Activated CD4-positive, alpha-beta memory T cell treated with anti-CD3 and anti-CD28 coated beads for 36 hours (primary cell): ENCODE measurements at places on chromosomes 4 and X. TPM values are rescaled to one million over a fixed set of nuclear protein-coding genes. Genes with fewer than 3 reads are reported as not detected.
A peak's percentile ranks its signal among the peaks of the same experiment; 100 is the strongest.

Gene HTN1
- not detected for total RNA-seq

Gene CTAG1B
- not detected for total RNA-seq

DNA sequence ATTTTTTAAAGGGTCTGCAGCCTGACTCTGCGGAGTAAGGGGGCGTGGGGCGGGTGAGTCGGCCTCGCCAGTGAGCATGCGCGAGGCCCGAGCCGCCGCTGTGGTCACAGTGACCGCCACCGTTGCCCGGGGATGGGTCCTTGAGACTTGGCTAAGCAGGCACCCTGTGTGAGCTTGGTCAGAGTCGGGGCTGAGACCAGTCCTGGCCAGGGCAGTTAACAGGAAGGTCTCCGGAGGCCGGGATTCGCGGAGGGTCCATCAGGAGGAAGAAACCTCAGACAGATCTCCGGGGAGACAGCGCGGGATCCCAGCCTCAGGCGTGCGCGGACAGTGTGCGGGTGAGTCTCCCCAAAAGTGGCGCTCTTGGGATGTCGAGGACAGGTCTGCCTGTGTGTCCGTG lies 1384.4 kb upstream of the PCDH10 start:
- H3K4me1 ChIP-seq, result no peaks in the 10 kb centered on the region
- DNase-seq, result no peak
- no peaks in the 10 kb centered on the region for H3K36me3 ChIP-seq
- no peaks in the 10 kb centered on the region for H3K27me3 ChIP-seq

DNA sequence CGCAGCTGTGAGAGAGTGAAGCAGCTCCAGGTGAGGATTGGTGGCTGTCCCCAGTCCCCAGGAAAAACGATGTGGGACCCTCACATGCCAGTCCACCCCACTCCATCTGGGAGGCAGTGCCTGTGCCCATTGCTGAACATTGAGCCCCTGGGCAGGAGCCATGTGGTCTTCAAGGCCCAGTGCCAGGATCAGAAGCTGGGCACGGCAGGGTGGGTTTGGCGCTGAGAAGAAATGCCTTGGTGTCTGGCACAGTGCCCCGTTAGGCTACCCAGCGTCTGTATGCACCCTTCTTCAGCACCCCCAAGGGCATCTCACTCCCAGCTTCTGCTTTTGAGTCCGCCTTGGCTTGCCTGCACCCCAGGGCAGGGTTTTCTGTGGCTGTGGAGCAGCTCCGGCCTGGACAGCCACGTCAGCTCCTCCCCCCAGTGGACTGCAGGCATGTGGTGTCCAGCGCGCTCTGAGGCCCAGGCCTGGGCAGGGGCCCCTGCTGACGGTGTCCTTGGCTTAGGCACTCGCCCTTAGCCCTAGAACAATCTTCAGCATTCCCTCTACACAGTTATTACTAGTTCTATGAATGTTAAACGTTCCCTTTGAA lies 28.6 kb downstream of the RGS12 start:
- DNase-seq, result no peak
- H3K36me3 ChIP-seq, result peaks cover 1% of the 10 kb centered on the region
- no peaks in the 10 kb centered on the region for H3K27me3 ChIP-seq
- no peak overlapping the region for H3K27ac ChIP-seq
- no peaks in the 10 kb centered on the region for H3K4me1 ChIP-seq

Gene RNF175
- not detected for total RNA-seq

Gene ASMTL
- 67.4 TPM for total RNA-seq

- H3K36me3 ChIP-seq, result no peaks in the 10 kb centered on the region
- no peak for DNase-seq
- peaks cover 6% of the 10 kb centered on the region for H3K4me1 ChIP-seq
- H3K4me3 ChIP-seq, result no peak overlapping the region
Measured at GRCh38 chr4:185122681-185123345, 20.3 kb upstream of the SLC25A4 start.

DNA sequence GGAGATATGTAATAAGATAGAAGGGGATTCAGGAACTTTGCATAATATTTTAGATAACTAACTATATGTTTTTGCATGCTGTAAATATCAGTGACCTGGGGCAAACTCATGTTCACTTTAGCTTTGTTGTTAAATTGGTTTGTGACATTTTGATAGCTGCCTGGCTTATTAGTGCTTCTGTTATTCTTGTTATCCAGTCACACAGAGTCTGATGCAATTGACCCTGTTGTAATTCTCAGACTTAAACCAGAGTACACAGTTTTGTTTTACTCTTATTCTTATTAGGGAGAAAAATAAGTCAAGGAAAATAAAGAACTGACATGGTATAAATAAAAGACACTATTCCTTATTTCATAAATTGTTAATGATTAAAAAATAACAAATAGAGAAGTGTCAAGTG lies 516.7 kb upstream of the SLIT2 start:
- H3K27me3 ChIP-seq, result no peaks in the 10 kb centered on the region
- DNase-seq, result no peak
- H3K4me3 ChIP-seq, result no peak overlapping the region
- H3K27ac ChIP-seq, result no peak overlapping the region

- H3K27me3 ChIP-seq, result no peaks in the 10 kb centered on the region
- H3K4me1 ChIP-seq, result peaks cover 2% of the 10 kb centered on the region
- H3K27ac ChIP-seq, result no peak overlapping the region
Measured at GRCh38 chrX:39984191-39984956, 113.4 kb downstream of the BCOR start.

Gene HEPH
- total RNA-seq, result not detected

GRCh38 chr4:161792991-161793390 lies 370.8 kb downstream of the FSTL5 start:
- H3K27me3 ChIP-seq, result no peaks in the 10 kb centered on the region
- no peaks in the 10 kb centered on the region for H3K36me3 ChIP-seq
- H3K4me3 ChIP-seq, result no peak overlapping the region
- H3K4me1 ChIP-seq, result no peaks in the 10 kb centered on the region
- DNase-seq, result no peak

DNA sequence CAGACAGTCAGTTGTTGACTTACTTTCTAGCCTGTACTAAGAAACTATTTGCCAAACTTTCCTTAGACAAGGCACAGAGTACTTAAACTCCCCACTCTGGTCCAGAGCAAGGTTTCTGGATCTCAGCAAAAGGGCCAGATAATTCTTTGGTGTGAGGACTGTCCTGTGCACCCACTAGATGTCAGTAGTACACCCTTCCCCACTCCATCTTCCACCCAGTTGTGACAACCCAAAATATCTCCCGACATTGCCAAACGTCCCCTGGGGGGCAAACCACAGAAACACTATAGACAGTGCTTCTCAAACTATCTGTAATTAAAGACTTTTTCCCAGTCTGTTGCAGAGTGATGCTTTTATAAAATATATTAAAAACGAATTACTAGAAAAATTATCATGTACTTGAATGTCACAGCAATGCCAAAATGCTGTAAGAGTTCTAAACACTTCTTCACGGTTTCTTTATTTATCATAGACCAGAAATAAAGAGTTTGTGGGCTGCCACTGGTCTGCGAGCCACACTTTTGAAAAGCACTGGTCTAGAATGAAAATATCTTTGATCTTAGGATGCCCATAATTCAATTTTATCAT lies 203.5 kb downstream of the PRDM5 start:
- H3K4me3 ChIP-seq, result no peak overlapping the region
- peak; percentile 26 for DNase-seq

- H3K27ac ChIP-seq, result no peak overlapping the region
- H3K27me3 ChIP-seq, result no peaks in the 10 kb centered on the region
- H3K4me3 ChIP-seq, result no peak overlapping the region
- H3K4me1 ChIP-seq, result peaks cover 4% of the 10 kb centered on the region
- no peaks in the 10 kb centered on the region for H3K36me3 ChIP-seq
Measured at GRCh38 chrX:16629909-16630308, 20.0 kb upstream of the S100G start.

DNA sequence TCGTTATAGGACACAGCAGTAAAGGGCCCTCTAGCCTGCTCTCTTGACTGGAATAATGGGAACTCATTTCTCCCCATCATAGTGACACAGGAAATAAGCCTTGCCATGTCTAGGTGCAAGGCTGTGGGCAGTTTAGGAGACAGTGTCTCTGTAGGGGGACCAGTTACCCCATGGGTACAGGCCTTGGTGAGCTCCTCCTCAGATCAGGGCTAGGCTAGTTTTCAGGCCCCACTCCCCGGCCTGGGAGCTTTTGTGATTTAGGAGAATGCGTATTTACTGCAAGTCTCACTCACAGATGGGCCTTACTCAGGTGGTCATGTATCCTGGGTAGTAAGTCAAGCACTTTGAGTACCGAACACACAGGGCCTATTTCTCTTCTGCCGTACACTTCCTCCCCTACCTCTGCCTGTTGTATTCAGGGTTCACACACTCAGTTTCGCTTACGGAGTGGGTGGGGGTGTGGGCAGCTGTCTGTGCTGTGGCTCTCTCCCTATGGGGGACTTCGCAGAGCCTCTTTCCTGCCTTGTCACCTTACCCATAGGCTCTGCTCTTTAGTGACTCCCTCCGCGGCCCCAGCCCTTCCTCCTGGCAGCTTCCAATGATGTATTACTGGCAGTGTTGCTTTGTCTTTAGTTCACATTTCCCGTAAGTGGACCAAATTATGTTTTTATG lies 34.2 kb downstream of the FAM193A start:
- H3K4me3 ChIP-seq, result no peak overlapping the region
- peaks cover 5% of the 10 kb centered on the region for H3K36me3 ChIP-seq
- peak overlapping the region; percentile 78 for H3K27ac ChIP-seq

- no peak for DNase-seq
- no peak overlapping the region for H3K27ac ChIP-seq
- H3K36me3 ChIP-seq, result no peaks in the 10 kb centered on the region
- H3K27me3 ChIP-seq, result peaks cover 1% of the 10 kb centered on the region
Measured at GRCh38 chr4:107572281-107572680, 147.8 kb downstream of the PAPSS1 start.

DNA sequence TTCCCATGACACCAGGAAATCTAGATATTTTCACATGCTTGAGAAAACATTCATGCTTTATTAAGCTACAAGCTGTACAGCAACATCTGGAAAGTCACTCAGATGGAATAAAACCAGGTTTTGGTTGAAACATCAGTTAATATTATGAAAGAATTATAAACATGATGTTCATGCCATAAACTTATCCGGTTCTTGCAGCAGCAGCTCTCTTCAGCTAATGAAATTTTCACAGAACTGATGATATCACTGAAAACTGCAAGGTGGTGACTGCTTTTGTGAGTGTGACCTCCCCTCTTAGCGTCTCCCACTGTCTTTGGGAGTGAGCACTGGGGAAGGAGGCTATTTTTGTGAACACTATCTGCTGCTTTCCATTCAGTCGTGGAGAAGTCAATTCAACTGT lies 56.9 kb downstream of the ARHGAP10 start:
- no peaks in the 10 kb centered on the region for H3K36me3 ChIP-seq
- no peak overlapping the region for H3K4me3 ChIP-seq
- H3K27ac ChIP-seq, result no peak overlapping the region
- no peak for DNase-seq
- no peaks in the 10 kb centered on the region for H3K27me3 ChIP-seq
- peaks cover 44% of the 10 kb centered on the region for H3K4me1 ChIP-seq

DNA sequence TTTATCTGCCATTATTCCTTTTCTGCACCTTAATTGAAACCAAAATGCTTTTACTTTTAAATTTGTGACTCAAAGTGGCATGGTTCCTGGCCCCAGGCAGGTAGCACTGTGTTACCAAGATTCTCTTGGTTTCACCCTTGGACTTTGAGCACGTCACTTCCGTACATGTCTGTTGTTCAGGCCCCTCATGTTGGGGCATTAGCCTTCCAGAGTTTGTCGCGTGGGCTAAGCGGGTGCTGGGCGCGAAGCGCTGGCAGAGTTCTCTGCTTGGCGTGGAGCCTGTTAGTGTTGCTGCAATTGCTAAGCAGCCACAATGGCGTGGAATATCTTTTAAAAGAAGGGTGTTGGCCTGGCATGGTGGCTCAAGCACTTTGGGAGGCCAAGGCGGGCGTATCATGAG lies 14.0 kb upstream of the TADA2B start:
- no peak for DNase-seq
- H3K4me1 ChIP-seq, result no peaks in the 10 kb centered on the region
- H3K36me3 ChIP-seq, result peaks cover 30% of the 10 kb centered on the region
- no peak overlapping the region for H3K4me3 ChIP-seq

Gene SOWAHD
- 0.34 TPM for total RNA-seq
